Fibroblast of skin of right biceps (primary cell): ENCODE measurements at places on chromosomes 7 and 10.

GRCh38 chr10:121088524-121088923 lies 237.4 kb downstream of the WDR11 start:
- no peak for DNase-seq

DNA sequence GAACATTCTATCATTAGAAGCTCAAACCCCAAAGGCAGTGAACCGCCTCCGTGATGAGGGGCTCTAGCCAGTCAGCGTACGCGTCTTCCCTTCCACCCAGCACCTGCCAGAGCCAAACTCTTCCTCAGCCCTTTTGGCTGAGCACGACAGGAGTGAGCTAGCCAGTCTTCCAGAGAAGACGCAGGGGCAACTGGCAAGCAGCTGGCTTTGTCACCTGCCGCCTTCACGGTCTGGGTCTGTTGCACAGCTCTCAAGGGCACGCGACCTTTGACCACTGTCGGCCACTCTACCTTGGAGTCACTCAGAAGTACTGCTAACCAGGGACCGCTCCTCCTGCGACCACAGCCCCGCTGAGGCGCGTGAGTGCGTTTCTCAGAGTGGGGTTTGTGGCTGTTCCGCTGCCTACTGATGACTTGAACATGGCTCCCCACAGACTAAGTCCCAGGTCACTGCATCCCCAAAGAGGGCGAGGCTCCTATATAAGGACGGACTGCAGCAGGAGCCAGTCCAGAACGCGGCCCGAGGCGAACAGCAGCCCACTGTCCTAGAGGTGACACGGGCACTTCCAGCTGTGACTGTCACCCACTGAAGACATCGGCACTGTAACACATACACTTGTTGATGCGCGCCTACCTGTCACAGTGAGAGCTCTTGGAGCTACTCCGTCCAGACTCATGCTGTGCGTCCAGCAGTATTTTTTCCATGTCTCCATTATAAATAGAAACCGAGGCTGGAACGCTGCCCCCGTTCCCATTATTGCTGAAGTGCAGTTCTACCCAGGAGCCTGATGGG lies 8.4 kb downstream of the BNIP3 start:
- DNase-seq = no peak

DNA sequence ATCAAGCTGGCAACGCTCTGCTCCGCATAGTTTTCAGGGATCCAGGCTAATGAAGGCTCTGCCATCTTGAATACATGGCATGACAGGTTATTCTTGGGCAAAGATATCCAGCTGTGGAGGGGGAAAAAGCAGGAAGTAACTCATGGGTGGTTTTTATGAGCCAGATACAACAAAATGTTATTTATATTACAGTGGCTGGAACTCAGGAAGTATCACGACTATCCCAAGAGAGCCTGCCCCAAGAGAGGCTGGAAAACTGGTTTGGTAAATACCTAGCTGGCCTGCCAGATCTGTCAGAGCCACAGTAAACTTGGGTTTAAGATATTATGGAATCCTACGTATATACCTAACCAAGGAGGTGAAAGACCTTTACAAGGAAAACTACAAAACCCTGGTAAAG lies 462.8 kb upstream of the ANKRD30A start:
- no peak for DNase-seq

DNA sequence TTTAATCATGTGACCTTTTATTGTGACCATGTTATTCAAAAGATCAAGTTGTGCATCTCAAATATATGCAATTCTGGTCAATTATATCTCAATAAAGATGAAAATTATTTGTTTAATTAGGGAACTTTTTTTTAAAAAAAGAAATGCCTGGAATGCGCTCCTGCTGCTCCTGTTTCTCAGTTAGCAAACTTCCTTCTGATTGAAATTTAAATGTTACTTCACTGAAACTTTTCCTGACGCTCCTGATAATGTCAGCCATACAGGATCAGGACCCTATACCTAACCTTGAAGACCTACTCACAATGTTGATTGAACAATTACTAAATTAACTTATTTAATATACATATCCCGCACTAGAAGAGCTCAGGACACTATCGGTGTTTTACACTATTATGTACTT lies 190.4 kb downstream of the MACC1 start:
- no peak for DNase-seq

GRCh38 chr10:96305019-96305418 lies 785 bp downstream of the DNTT start:
- no peak for DNase-seq

GRCh38 chr10:124196659-124197058 lies 103.3 kb upstream of the CHST15 start:
- no peak for DNase-seq

DNA sequence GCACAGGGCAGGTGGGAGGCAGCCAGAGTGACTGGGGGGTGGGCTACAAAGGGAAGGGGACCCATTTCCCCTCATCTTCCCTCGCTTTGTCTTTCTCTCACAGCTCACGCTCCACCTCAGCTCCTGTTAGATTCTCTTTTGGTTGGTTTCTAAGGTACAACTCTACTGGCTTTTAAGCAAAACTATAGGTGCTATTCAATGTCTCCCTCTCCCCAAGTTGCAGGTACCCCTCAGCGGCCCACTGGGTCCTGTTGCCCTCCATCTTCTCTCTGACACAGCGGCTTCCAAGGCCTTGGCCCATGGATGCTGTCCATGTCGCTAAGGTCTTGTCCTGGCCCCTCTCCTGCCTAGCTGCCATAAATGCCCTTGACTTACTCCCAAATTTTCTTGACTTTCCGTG lies 168.4 kb downstream of the COBL start:
- DNase-seq = no peak

DNA sequence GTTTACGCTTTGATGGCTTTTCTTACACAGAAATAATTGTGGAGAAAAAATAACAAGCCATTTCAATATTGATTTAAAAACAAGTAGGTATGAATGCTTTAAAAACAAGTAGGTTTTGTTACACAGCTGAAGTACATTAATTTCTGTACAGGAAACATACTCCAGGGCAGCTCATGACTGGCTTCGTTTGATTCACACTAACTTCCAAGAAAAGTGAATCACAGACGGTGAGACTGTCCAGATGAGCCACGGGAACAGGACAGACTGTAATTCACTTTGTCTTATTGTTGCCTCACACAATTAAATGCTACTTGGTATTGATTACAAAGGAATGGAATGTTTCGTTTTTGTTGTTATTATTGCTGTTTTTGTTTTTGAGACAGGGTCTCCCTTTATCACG lies 26.6 kb upstream of the SNX10 start:
- DNase-seq = no peak

GRCh38 chr10:118482393-118483331 lies 112.8 kb downstream of the PRLHR start:
- no peak for DNase-seq

- DNase-seq = no peak
These were observed 24.8 kb downstream of the C10orf67 start for GRCh38 chr10:23319835-23320234.

GRCh38 chr7:28364082-28364481 lies 48.2 kb upstream of the CREB5 start:
- no peak for DNase-seq

DNA sequence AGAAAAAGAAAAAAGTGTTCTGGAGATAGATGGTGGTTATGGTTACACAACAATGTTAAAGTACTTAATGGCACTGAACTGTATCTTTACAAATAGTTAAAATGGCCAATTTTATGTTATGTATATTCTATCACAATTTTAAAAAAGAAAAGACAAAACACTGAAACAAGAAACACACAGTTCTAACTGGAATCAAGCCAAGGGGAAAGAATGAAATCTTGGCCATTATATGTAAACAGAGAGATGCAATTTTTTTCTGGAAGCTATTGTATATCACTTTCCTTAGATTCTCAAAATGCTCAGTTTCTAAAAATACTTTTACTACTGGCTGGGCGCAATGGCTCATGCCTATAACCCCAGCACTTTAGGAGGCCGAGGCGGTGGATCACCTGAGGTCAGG lies 4.1 kb downstream of the COA1 start:
- DNase-seq = no peak

GRCh38 chr10:12130237-12130872 lies 878 bp downstream of the SEC61A2 start:
- peak; percentile 77 for DNase-seq

GRCh38 chr10:110836706-110837105 lies 35.0 kb upstream of the PDCD4 start:
- DNase-seq = no peak

GRCh38 chr10:114634609-114634979 lies 23.5 kb downstream of the ABLIM1 start:
- DNase-seq = peak; percentile 94

- peak; percentile 15 for DNase-seq
These were observed 1509.7 kb upstream of the LRRTM3 start for GRCh38 chr10:65416094-65416493.

- DNase-seq = no peak
These were observed 10.0 kb downstream of the PPP2R2D start for GRCh38 chr10:131910663-131911314.

GRCh38 chr7:88151119-88151790 lies 68.6 kb downstream of the SRI start:
- no peak for DNase-seq

- DNase-seq = peak; percentile 89
These were observed 266.5 kb upstream of the HGF start for GRCh38 chr7:82036146-82036886.

GRCh38 chr7:79785556-79785955 lies 332.1 kb upstream of the MAGI2 start:
- peak; percentile 45 for DNase-seq

DNA sequence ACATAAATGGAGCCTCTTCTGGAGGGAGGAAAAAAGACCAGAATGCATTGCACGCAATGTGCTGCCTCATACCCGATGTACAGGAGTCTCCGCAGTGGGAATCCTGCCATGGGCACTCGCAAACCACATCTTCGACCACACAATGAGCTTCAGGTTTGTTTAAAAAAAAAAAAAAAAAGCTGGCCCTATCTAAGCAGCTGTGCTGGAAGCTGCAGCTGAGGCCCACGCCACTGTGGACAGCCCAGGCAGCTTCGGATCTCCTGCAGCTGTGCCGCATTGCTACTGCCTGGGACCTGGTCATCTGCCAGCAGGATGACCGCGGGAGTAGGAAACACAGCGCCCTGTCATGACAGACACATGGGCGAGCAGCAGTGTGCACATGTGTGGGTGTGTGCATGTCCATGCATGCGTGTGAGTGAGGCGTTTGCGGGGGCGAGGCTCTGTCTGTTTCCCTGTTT lies 26.0 kb downstream of the EN2 start:
- DNase-seq = no peak

DNA sequence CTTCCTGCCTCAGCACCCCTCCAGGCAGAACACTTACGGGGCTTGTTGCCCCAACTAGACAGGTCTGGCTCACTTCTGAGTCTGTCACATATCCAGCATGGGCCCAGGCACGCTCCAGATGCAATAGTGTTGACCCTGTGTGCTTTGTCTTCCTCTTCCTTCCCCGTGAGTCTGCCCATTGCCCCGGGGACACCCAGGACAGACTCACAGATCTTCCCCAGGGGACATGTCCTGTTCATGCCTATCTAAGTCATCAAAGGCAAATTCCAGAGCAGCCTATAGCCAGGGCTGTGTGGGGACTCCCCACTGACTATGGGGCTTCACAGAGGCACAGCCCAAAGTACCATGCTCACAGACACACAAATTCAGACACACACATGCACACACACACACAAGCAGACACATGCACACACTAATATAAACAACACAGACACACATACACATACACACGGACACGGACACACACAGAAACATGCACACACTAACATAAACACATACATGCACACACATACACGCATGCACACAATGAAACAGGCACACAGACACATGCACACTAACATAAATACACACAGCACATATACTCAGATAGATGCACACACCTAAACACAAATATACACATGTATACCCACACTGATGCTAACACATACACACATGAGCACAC lies 175.8 kb downstream of the KCNMA1 start:
- DNase-seq = no peak

DNA sequence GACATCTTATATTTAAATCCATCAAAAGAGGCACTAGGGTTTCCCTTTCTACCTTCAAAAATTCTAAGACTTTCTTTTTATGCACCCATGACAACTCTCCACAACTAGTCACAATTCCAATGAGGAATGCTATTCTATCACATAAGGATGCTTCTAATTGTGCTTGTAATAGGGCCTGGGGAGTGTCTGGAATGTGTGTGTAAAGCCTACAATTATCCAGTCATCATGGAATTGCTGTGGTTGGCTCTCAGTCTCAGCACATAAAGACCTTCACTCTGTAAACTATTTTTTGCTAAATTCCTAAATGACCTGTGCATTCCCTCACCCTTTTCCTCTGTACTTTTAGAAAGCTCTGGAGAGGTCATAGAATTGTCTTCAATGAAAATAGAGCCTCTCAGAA lies 86.7 kb downstream of the EPDR1 start:
- no peak for DNase-seq

DNA sequence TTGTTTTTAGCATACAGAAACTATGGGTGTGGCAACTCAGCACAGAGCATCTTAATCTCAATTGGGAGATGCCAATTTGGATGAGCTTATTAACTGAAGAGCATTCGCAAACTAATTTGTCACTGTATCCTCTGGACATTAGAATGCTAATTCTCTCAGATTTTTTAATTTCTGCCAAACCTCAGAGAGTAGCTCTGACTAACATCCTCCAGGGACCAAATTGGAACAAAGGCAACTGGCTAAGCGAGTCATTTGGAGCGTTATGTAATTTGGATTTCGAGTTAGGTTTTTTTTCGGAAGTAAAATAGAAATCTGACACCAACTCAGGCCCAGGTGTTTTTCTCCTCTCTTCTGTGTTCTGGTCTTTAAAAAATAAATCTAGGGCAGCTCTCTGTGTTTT lies 201.9 kb downstream of the BMPER start:
- peak; percentile 81 for DNase-seq

GRCh38 chr10:110561292-110561691 lies 6.2 kb upstream of the SMC3 start:
- DNase-seq = no peak

DNA sequence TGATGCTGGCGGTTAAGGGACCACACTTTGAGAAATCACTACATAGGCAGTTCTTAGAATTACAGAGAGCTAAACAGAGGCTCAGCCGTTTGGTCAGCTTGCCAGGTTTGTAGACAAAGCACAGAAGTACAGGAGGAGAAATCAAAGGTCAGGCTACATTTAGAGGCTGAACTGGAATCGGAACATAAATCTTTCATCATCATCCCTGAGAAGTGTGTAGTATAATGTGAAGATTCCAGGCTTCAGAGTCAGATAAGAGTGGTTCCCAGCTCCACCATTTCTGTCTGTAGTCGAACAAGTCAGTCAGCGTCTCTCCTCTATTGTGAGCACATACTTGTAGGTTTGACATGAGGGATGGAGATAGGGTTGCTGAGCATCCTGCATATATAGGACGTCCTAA lies 18.9 kb downstream of the CDK1 start:
- DNase-seq = no peak

GRCh38 chr7:106891548-106892410 lies 26.7 kb downstream of the PIK3CG start:
- no peak for DNase-seq

DNA sequence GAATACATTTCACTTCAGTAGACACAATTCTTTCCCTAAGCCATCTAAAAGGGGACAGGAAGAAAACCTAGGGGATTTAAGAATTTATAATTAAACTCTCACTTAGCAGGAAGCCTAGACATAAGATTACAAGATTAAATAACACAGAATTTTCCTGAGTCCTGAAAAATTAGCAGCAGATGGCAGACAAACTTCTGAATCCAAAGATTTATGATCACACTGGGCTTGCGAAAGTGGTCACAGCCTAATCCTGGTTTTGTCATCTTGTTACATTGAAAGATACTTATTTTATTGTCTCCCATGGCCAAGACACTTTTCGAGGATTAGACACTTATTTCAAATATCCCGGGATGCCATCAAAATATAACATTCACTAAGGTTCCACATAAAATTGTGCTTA lies 2.9 kb downstream of the ERLIN1 start:
- DNase-seq = no peak
